HepG2 (cell line): ENCODE measurements at places on chromosomes 7 and 10.

DNA sequence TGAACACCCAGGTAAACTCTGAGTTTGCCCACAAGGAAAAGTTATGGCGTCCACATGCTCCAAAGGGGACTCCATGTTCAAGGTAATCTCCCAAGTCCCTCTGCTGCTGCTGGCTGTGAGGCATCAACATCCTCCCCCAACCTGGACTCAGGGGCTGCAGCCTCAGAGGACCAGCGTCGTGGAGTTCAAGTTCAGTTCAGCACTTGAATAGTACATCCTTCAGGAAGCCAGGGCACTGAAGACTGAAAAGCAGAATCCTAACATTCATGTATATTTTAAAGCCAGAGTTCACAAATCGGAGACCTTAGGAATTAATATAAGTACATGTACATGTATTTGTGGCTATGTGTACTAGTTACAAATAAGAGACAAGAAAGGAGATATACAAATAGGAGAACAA lies 90.4 kb downstream of the PTPRE start:
- no peak for DNase-seq

GRCh38 chr10:131703941-131704340 lies 196.9 kb upstream of the PPP2R2D start:
- DNase-seq = no peak

DNA sequence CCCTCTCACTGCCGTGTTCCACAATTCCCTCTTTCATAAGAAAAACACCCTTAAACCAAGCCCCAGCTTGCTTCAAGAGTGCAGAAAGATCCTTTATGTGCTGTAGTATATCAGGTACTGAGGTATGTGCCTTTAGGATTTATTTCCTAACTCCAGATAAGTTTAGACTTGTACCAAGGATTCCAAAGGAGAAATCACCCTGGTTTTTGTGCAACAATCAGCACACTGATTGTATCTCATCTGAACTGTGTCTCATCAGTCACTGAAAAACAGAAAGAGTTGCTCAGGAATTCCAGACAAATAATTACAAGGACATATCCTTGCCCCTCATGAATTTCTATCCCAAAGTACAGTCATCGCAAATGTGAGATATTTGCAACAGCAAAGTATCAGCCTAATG lies 77.2 kb upstream of the PTPRZ1 start:
- no peak for DNase-seq

DNA sequence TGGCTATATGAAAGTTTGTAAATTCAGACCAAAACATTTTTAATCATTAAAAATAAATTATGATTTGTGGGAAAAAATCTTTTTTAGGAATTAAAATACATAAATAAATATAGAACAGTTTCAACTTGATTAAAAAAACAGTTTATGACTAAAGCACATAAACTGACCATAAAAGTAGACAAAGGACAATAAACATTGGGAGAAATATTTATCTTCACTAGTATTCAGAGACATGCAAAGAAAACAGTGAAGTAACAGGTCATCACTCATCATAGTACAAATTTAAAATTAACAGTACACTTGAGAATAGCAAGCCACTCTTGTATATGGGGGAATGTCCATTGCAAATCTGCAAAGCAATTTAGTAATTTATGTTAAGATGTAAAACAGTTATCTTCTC lies 28.0 kb upstream of the CELF2 start:
- DNase-seq = no peak

- no peak for DNase-seq
Measured at GRCh38 chr7:45224832-45225231, 67.2 kb downstream of the RAMP3 start.

DNA sequence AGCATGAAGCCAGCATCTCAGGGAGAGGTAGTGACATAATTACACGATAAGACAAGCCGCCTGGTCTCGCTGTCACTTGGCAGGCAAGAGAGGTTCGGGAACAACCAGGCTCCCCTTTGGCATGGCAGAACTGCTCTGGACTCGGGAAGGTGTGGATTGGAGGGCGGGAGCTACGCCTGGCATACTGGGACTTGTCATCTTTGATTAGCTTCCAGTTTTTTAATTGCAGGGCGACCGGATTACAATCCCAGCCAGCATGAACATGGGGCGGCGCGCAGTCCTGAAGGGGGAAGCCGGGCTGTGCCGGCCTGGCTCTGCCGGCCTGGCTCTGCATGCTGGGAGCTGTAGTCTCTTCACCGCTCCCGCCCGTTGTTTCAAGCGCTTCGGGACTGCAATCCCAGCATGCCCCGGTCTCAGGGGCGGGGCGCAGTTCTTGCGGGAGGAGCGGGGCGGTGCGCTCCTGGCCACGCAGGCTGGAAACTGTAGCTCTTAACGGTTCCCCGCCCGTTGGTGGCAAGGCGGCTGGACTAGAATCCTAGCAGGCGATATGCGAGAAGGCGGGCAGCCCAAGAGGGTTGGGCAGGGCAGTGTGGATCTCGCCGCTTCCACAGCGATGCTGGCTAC lies 45.5 kb upstream of the ZNF716 start:
- DNase-seq = no peak

GRCh38 chr10:93337309-93337721 lies 144.8 kb downstream of the MYOF start:
- no peak for DNase-seq
